ENCODE measurements at places on chromosomes 3 and 15.

DNA sequence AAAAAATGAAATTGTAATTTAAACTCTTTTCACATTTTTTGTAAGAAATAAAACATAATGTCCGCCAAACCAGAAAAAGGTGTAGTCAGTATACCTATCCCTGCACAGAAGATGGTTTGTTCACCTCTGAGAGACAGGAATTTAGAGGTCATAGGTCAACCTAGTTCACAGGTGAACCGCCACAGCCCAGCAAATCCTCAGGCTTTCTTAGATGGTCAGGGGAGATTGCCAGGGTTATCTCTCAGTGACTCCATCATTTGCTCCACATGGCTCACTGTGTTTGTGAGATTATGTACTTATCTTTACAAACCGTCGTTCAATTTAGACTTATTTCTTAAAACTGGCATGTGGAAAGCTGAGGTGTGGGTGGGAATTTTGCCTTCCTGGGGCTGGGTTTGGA, 264.2 kb downstream of the GABRG3 start:
- no peak for DNase-seq

DNA sequence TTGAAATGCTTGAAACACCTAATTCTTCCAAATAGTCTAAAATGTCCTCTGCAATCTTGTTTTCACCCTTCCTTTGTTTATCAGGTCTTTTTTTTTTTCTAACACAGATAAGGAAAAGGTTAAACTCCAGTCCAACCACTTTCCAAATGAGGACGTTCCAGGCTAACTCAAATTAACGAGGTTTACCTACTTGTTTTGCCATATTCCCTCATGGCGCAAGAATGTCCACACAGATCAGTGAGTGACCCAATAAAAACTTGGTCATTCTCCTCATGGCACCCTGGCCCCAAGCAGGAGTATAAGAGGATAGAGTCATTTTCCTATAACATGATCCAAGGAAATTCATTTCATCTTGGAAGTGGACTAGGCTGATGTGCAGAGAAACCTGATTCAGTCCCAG, 6.6 kb upstream of the LIPC start:
- DNase-seq = no peak

GRCh38 chr3:48140936-48141603, 47.1 kb downstream of the CDC25A start:
- DNase-seq = no peak

GRCh38 chr3:103367481-103367880, 932.7 kb downstream of the ZPLD1 start:
- no peak for DNase-seq

GRCh38 chr15:92163641-92164040, 230.0 kb upstream of the ST8SIA2 start:
- no peak for DNase-seq

DNA sequence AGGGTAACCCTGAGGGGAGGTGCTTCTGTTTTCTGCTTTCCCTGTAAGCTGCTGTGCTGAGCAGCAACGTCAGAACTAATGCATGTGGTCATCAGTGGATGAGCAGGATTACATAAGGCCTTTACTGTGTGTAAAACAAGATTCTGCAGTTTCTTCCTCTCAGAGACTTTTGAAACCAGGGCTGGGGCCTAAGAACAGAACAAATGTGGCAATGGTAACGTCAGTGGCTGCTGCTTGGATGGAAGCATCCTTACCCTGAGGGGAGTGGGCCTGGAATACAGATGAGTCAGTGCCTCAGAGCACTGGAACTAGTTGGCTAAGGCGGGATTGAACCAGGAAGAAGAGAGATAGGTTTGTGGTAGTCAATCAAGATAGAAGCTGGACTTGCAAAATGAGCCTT, 180.2 kb upstream of the KCNH8 start:
- DNase-seq = no peak

DNA sequence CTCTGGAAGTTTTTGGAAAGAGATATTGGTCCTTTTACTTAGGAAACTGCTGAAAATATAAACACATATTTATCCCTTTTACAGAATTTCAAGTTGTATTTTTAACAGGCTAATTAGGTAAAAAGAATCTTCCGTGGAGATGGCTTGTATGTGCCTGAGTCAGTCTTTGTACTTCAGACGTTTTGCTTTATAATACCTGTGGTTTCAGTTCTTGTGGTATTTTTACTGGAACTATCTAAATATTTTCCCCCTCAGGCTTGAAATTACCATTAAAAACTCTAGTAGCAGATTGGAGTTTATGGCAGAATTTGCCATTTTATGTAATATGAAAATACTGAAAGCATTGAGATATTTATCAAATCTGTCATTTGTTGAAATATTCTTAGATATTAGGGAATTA, 151.6 kb upstream of the CGNL1 start:
- no peak for DNase-seq

GRCh38 chr15:58467722-58468423, 36.1 kb downstream of the LIPC start:
- no peak for DNase-seq

GRCh38 chr3:126034481-126035361, 49.2 kb downstream of the SLC41A3 start:
- DNase-seq = no peak

- no peak for DNase-seq
These were observed 99.8 kb upstream of the LRRN1 start for GRCh38 chr3:3699407-3699806.

- DNase-seq = no peak
These were observed 89.0 kb downstream of the DHX36 start for GRCh38 chr3:154235330-154235729.

GRCh38 chr3:133965013-133965570, 64.6 kb downstream of the SLCO2A1 start:
- DNase-seq = no peak

DNA sequence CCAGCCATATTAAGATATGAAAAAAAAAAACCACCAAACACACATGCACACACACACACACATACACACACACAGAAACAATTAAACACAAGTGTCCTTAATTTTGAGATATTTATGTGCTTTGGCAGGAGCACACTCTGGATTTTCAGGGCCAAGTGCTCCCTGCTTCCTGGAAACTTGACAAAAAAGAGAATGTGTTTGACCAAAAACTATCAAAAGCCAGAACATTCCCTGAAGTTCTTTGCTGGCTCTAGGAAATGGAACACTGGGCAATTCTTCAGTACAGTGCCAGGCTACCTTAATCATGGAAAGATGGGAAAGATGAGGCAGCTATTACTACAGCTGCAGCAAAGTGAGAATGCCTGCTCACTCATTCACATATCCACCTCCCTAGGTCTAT, 44.6 kb downstream of the P3H2 start:
- no peak for DNase-seq

- DNase-seq = no peak
These were observed 68.9 kb upstream of the TLE3 start for GRCh38 chr15:70166506-70167087.

DNA sequence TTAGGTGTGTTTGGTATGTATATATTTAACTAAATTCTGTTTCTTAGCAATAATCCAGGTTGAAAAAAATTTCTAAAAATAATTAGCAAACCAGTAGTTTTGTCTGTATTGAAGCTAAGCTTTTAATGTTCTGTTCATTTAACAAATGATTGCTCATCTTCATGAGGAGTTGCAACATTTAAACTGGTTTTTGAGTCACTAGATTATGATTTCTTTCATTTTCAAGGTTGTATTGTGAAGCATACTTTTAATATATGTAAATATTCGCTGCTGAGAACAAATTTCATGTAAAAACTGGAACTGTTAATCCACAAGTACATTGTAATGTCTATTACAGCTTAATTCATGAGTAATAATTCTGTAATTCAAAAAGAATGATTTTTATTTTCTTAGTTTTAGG, 192.7 kb downstream of the MBNL1 start:
- no peak for DNase-seq

GRCh38 chr15:55319537-55320237, 665 bp downstream of the PIGB start:
- no peak for DNase-seq

- no peak for DNase-seq
These were observed 36.2 kb upstream of the LDHAL6B start for GRCh38 chr15:59170295-59171066.

- no peak for DNase-seq
These were observed 221.4 kb upstream of the SUCLG2 start for GRCh38 chr3:67875858-67876257.

DNA sequence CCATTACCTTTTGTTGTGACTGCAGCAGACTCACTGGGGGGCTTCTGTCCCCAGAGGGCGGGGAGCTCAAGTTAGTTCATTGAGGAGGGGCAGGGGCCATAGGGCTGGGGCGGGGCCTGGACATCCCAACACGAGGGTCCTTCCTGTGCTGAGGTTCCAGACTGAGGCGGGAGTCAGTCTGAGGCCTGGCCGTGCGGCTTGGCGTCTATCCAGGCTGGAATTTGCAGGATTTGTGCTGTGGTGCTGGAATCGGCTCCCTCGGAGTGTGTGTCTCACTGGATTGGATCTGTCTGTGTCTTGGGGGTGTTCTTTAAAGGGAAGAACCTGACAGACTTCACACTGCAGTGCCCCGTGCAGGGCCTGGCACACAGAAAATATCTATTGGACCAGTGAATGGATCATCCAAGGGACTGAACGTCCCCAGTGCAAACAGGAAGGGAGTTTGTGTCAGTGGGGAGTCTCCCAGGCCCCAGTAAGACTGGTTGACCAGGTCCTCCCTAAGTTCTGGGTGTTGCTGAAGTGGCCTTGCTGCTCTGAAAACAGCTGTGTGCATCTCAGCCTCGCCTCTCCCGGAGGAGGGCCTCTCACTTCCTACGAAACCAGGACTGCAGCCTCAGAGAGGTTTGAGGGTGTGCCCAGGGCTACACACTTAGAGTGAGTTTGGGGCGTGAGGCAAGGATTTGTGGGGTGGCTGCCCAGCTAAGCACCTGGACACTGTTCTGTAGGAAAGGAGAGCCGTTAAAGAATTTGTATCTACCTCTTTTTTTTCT, 26.1 kb downstream of the GOLGA6L2 start:
- DNase-seq = no peak
